NCI-H1092 (cell line): ENCODE measurements at places on chromosomes 4 and X.
A peak's percentile ranks its signal among the peaks of the same experiment; 100 is the strongest.

DNA sequence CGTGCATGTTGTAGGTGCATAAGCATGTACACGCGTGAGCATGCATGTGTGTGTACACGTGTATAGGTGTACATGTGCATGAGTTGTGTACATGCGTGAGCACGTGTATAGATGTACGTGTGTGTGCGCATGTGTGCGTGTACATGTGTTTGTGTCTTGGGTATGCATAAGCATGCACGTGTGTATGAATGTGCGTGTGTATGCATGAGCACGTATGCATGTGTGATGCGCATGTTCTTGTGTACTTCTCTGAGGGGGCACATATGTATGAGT lies 9.0 kb downstream of the NAT8L start:
- no peak for DNase-seq

DNA sequence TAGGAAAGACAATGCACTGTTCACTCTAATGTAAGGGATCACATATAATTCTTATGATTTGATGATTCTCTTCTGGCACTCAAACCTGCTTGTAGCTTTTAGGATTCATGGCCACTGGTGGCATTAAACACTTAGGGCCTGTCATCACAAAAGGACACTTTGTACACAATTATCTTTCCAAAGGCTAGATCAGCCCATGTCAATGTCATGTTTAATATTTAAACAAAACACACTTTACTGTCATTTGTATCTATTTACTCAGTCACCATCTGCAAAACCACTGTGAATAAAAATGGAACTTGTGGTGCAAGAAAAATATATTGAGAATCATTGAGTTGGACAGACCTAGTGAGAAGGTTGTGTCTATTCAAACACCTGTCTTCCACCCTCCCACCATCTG lies 83.6 kb upstream of the TTC29 start:
- no peak for DNase-seq

GRCh38 chrX:28133763-28134162 lies 152.5 kb upstream of the DCAF8L1 start:
- no peak for DNase-seq

GRCh38 chr4:60683973-60684372 lies 516.2 kb upstream of the ADGRL3 start:
- DNase-seq = no peak

DNA sequence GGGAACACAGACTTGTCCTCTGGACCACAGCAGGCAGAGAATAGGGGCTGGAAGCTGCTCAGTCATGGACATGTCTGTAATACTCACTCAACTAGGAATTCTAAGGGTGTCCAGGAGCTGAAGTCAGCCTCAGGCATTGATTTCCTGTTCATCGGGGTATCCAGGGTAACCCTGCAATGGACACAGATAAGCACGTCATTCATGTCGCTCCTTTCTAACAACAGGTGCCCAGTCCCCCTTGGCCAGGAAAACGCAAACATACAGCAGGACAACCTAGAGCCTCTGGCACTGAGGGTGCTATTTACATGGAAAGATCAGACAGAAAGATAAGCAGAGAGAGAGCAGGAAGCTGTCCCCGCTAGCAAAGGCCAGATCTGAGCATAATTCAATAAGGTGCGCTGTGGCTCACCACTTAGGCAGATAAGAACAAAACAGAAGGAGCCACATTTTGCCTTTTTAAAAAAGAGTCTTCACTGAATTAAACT lies 21.3 kb downstream of the QDPR start:
- no peak for DNase-seq

- peak; percentile 70 for DNase-seq
Observed at GRCh38 chrX:153727123-153727931, 2.7 kb downstream of the ABCD1 start.

DNA sequence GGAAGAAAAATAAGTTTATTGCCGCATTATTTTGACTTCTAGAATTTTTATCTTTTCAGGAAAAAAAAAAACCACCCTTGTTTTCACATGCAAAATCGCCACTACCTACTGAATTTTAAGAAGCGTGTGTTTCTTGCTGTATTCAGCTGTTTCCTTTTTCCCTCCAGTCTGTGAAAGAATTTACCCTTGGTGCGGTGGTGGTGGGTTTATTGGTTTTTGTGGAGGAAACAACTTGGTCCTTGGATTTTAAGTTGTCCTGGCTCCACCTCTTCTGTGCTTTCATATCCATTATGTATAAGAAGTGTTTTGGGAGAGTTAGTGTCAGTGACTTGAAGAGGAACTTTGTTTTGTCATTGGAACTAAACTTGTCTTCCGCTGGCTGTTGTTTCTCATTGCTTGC lies 8.1 kb downstream of the RAPGEF2 start:
- no peak for DNase-seq

- DNase-seq = no peak
Observed at GRCh38 chr4:151263455-151263854, 13.5 kb upstream of the PRSS48 start.

DNA sequence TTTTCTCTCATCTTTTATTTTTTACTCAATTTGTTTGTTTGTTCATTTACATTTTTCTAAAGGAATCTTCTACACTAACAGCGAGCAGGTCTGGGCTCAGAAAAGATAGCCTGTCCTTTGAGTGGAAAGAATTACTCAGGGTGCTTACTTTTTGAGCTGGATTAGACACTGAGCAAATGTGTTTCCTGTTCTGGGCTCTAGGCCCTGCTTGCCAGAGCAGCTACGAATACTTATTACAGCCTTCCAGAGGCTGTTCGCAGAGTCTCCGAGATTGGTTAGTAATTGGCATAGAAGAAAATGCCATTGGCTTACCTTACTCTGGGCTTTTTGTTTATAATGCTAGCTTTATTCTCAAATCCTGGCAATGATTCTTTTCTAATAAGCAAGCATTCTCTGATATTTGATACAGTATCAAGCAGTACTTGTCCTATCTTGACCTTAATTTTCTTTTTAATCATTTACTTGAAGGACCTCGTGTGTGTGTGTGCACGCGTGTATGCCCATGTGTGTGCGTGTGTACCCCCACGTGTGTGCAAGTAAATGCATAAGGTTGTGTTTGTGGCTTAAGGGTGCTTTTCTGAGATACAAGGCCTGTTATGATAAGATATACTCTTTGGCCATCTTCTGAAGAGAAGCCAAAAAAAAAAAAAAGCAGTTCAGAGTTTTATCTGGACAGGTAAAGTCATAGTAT lies 76.2 kb upstream of the GRXCR1 start:
- no peak for DNase-seq

- DNase-seq = no peak
Observed at GRCh38 chrX:109954333-109954732, 48.6 kb upstream of the TMEM164 start.

GRCh38 chr4:100257567-100257966 lies 67.3 kb upstream of the DDIT4L start:
- DNase-seq = no peak

DNA sequence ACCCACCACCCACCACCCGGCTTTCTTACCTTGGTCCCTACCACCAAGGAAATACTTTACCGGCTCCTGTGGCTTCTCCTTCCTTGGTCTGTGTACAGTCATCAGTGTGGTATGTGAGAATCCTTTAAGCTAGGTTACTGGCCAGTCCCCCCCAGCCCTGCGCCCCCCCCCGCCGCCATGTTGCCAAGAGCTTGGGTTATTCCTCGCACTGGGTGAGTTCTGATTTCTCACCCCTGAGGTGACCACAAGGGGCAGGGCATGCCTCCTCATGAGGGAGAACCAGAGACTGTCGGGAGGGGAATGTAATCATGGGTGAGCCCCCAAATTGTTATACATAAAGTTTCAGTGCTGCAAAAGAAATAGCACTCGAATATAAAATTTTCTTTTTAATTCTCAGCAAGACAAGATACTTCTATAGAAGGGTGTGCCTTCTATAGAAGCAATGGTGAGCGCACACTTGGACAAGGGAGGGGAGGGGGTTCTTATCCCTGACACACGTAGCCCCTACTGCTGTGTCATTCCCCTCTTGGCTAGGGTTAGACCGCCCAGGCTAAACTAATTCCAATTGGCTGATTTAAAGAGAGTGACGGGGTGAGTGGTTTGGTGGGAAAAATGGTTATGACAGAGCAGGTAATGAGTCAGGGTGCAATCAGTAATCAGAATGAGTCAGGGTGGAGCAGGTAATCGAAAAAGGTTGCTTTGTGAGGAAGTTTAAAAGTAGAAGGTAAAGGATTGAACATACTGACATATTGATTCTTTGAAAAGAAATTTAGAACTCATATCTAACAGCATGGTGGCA lies 133.2 kb downstream of the KDM6A start:
- DNase-seq = no peak

DNA sequence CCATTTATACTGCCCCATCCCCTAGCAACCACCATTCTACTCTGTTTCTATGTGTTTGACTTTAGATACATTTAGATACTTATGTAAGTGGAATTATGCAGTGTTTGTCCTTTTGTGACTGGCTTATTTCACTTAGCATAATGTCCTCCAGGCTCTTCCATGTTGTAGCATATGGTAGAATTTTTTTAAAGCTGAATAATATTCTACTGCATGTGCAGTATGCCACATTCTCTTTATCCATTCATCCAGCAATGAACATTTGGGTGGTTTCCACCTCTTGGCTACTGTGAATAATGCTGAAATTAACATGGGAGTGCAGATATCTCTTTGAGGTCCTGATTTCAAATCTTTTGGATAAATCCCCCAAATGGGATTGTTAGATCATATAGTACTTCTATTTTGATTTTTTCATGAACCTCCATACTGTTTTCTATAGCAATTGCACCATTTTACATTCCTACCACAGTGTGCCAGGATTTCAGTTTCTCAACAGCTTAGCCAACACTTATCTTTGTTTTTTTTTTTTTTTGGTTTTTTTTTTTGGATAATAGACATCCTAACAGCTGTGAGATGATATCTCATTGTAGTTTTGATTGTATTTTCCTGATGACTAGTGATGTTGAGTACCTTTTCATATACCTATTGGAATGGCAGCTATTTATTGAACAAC lies 105.9 kb upstream of the LNX1 start:
- DNase-seq = no peak

- no peak for DNase-seq
Observed at GRCh38 chrX:129771266-129771995, 8.3 kb upstream of the SASH3 start.

GRCh38 chrX:79515529-79515928 lies 148.4 kb upstream of the ITM2A start:
- no peak for DNase-seq

- DNase-seq = no peak
Observed at GRCh38 chr4:40956721-40957255, 207.0 kb downstream of the NSUN7 start.

- peak; percentile 6 for DNase-seq
Observed at GRCh38 chrX:105872941-105873340, 50.6 kb downstream of the NRK start.

DNA sequence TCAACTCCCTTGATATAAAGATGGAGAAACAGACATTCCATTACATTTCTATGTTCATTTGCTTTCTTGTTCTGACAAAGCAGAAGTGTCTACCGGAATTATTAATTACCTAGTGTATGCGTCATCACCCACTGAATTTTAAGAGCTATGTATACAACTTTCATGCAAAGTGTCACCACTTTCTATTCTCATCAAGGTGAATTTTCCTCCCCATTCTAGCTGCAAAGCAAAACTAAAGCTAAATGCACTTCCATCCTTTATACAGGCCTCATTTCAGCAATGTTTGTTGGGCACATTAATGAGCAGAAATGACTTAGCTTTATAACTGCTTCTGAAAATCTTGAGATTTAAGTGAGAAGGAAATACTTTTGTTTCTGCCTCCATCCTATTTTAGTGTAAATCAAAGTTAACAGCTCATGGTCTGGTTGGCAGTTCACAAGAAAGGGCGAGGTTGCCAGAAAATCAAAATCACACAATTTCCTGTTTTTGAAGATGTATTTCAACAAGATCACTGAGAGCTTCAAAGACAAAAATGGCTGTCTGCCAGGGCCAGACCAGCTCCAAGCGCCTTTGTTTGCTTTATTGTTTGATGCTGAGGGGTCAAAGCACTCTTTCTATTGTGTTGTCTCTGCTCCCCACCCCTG lies 7.2 kb upstream of the FAM9C start:
- DNase-seq = no peak

GRCh38 chr4:73055241-73055897 lies 14.1 kb downstream of the COX18 start:
- DNase-seq = no peak

- no peak for DNase-seq
Observed at GRCh38 chrX:9738151-9738550, 27.5 kb downstream of the GPR143 start.

DNA sequence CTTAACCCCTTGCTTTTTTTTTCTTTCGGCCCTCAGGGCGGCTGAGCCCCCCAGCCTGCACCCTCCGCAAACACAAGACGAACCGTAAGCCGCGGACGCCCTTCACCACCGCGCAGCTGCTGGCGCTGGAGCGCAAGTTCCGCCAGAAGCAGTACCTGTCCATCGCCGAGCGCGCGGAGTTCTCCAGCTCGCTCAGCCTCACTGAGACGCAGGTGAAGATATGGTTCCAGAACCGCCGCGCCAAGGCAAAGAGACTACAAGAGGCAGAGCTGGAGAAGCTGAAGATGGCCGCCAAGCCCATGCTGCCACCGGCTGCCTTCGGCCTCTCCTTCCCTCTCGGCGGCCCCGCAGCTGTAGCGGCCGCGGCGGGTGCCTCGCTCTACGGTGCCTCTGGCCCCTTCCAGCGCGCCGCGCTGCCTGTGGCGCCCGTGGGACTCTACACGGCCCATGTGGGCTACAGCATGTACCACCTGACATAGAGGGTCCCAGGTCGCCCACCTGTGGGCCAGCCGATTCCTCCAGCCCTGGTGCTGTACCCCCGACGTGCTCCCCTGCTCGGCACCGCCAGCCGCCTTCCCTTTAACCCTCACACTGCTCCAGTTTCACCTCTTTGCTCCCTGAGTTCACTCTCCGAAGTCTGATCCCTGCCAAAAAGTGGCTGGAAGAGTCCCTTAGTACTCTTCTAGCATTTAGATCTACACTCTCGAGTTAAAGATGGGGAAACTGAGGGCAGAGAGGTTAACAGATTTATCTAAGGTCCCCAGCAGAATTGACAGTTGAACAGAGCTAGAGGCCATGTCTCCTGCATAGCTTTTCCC lies 3.4 kb downstream of the MSX1 start:
- DNase-seq = no peak

GRCh38 chr4:37852376-37852775 lies 25.9 kb downstream of the PGM2 start:
- no peak for DNase-seq

DNA sequence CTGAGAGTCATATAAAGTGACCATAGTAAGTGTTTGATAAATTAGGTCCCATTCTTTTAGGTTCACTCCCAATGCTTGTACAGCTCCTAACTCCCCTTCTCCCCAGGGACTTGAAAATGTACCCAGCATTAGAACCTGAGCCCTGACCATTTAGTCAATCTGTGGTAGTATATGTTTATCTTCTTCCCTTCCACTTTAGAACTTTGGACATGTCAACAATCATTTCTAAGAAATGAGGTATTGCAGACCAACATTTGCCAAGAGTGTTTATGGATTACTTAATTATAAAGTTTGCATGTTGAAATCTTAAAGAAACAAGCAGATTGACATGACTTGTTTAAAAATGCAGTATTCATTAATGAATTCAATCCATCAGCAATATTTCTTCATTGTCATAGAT lies 26.0 kb downstream of the AFM start:
- DNase-seq = no peak
